Urinary bladder (tissue), 4 donors: ENCODE measurements at places on chromosomes 13 and 19. TPM values are rescaled to one million over a fixed set of nuclear protein-coding genes. Genes with fewer than 3 reads are reported as not detected.

Gene PVR
- 21.3 TPM for total RNA-seq

- DNase-seq, result no peak
These were observed 32.4 kb downstream of the ACTN4 start for GRCh38 chr19:38679839-38680238.

GRCh38 chr13:37187105-37187504 lies 81.6 kb upstream of the CSNK1A1L start:
- no peak for DNase-seq

GRCh38 chr19:9075064-9075949 lies 11.6 kb upstream of the OR1M1 start:
- DNase-seq, result peak; percentile 95

DNA sequence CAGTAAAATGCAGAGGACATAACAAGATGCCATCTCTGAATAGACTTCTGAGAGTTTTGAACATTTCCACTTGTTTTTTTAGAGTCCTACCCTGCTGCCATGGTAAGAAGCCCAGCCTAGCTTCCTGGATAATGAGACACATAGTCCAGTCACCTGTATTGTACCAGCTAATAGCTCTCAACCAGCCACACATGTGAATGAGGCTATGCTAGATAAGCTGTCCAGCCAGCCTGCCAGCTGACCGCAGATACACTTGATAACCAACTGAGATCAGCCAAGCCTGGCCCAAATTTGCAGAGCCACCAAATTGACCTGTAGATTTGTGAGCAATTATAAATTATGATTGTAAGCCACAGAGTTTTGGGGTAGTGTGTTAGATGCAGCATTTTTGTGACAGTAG lies 10.7 kb downstream of the RFXAP start:
- DNase-seq, result no peak

GRCh38 chr19:37353968-37354367 lies 16.9 kb upstream of the ZNF527 start:
- DNase-seq, result no peak

GRCh38 chr13:68019901-68020300 lies 789.8 kb upstream of the PCDH9 start:
- no peak for DNase-seq

GRCh38 chr19:39277598-39277997 lies 9.4 kb downstream of the IFNL2 start:
- no peak for DNase-seq
